Activated CD4-positive, alpha-beta T cell treated with anti-CD3 and anti-CD28 coated beads for 36 hours (primary cell): ENCODE measurements at places on chromosomes 4 and X.

GRCh38 chr4:8280876-8281440 is 11.4 kb downstream of the HTRA3 start:
- DNase-seq = no peak

DNA sequence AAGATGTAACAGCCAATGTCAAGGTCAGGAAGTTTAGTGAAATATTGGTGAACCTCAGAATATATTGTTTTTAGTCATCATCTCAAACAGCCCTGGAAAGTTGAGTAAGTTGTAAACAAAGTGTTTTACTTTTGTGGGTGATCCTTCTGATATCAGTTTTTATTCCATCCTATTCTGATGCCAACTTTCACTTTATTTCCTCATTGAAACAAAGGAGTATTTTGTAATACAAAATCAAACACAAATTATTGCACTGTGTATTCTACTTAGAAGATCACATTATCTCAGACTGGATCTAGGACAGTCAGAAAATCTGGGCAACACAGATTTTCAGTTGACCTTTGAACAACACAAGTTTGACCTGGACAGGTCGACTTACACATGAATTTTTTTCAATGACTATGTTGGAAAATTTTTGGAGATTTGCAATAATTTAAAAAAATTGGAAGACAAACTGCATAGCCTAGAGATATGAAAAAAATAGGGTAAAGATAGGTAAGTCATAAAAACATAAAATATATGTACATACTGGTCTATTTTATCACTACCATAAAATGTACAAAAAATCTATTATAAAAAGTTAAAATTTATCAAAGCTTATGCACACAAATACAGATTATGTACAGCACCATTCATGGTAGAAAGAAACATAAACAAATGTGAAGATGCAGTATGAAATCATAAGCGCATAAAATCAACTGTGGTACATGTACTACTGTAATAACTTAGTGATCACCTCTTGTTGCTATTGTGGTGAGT is 709.1 kb upstream of the FAM241A start:
- DNase-seq = no peak

DNA sequence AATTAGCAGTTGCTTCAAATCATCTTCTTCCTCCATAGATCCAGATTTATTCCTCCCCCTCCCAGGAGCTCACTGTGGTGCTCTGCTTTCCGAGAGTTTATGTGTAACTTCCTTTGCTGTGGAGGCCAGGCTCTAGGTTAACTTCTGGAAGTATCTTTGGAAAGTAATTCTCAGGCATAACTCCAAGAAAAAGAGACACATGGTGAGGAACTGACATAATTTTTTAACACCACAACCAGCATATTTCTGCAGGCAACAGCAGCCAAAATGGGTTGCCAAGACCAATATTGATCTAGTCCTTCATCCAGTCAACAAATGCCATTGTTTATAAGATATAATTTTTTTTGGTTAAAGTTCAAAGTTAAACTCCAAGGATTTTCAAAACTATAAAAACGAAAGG is 114.5 kb upstream of the RBPJ start:
- DNase-seq = no peak

GRCh38 chrX:132331000-132331399 is 111.8 kb upstream of the RAP2C start:
- no peak for DNase-seq

DNA sequence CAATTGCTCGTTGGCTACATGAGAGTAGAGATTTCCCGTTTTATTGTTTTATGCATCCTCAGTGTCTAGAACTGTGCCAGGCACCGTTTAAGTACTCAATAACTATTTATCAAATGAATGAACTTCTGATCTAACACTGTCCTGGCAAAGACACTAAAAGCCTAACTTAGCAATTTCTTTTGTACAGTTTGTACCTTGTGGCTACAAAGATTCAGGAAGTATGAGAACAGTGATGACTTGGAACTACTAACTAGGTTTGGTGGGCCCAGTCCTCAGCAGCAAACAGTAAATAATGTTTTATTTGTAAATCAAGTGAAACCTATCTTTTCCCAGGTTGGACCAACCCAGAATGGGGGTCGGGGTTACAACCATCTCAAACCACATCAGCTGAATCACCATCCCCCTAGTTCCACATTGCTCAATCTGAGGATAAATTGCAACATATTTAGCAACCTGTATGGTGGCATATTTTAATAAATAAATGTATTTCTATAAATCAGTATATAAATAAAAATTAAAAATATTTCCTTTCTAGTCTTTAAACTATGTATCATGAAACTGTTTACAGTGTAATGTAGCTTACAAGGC is 12.3 kb upstream of the SCRG1 start:
- DNase-seq = no peak

- peak; percentile 18 for DNase-seq
These were observed 333.3 kb upstream of the DDX53 start for GRCh38 chrX:22666441-22666840.

GRCh38 chrX:10235851-10236250 is 79.1 kb downstream of the CLCN4 start:
- no peak for DNase-seq

DNA sequence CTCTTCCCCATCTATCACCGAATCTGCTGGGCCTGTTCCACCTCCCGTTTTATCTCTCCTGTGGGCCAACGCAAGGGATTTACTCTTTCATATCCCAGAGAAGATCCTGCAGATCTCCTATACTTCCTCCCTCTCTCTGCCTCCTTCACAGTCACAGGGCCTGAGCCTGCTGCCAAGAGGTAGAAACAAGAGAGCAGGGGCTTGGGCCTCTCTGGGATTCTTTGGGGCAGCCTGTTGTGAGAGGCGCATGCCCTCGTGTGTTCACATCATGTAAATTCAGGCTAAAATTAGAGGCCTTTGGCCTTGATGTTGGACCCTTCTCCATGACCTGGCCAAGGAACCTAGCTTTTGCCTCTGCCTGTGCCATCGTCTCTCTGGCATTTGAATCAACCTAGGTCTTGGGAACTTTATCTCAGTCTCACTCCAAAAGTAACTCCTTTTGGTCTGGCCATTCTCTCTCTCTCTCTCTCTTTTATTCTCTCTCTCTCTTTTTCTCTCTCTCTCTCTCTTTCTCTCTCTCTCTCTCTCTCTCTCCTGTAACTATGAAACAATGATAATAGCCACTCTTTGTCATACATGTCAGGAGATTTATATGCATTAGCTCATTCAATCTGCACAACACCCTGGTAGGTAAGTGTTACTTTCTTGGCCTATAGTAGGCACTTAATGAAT is 20.0 kb upstream of the EFNB1 start:
- DNase-seq = no peak

GRCh38 chr4:36244257-36245082 is at the start of gene ARAP2:
TSS of gene ARAP2 (minus strand) at chr4:36244514. CDS start at chr4:36229486, 15,028 bp downstream.
- peak; percentile 84 for DNase-seq
